Stimulated activated CD8-positive, alpha-beta memory T cell treated with anti-CD3 and anti-CD28 coated beads, Interleukin-7, amount 100 ng/mL, for 1 hour (primary cell): ENCODE measurements at places on chromosomes 16 and 17.

- DNase-seq, result no peak
Measured at GRCh38 chr17:59167571-59168001, 12.0 kb downstream of the PRR11 start.

- DNase-seq, result no peak
Measured at GRCh38 chr16:66490774-66491715, 58.9 kb downstream of the TK2 start.

DNA sequence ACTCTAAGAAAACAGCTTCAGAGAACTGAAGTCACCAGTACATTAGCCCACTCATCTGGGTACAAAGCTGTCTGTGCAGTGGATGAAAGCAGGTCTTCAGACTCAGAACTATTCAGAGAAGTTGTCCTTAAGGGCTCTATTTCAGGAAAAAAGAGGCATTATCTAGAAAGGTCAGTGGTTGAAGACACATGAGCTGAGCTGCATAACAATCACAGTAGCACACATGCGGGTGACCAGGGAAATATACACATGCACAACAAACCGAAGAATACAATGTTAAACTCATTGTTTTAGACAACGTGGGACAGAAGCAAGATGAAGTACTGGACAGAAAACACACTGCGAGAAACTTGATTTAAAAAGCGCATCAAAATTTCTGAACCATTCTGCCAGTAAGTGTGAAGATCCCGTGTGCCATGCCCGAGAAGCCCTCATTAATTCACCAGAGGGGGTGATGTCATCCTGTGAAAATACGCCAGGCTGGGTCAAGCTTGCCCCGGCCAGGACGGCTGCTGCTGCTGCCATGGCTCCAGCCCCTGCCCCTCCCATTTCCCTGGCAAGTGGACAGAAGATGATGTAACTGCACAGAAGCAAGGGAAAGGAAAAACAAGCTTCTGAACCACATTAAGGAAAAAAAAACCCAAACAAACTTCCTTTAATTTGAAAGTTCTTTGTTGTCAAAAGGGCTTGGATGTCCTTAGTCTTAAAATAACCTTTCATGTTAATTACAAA is 10.1 kb downstream of the DYNC1LI2 start:
- no peak for DNase-seq

DNA sequence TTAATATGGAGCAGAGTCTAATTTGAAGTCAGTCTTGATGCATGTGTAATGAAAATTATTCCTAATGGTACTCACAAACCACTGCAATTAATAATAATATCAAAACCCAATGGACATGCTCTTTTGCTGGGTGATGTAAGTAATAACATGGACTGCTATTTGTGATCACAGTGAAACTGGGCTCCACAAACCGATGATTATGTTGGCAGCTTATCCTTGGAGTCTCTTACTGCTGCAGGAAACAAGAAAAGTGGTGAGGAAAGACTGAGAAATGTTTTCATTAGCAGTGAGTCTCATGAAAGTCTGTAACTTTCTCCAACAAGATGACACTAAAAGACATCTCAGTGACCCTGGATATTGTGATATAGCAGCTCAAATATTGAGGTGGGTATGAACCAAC is 45.2 kb downstream of the TMEM100 start:
- DNase-seq, result no peak

DNA sequence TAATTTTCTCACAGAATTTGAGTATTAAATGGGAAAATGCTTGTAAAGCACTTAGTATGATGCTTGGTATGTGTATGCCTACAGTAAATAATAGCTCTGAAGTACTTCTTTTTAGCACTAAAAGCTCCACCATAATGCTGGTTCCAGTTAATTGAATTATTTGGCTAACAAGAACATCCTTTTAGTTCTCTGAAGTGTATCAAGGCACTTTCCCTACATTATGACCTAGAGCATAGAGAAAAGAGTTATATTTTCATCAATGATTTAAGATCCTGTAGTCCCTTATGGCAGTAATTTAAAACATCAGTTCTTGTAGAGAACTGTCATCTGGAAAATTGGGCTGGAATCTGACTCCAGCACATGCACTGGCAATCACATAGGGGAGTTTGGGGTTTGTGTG is 21.9 kb upstream of the PHAF1 start:
- no peak for DNase-seq

DNA sequence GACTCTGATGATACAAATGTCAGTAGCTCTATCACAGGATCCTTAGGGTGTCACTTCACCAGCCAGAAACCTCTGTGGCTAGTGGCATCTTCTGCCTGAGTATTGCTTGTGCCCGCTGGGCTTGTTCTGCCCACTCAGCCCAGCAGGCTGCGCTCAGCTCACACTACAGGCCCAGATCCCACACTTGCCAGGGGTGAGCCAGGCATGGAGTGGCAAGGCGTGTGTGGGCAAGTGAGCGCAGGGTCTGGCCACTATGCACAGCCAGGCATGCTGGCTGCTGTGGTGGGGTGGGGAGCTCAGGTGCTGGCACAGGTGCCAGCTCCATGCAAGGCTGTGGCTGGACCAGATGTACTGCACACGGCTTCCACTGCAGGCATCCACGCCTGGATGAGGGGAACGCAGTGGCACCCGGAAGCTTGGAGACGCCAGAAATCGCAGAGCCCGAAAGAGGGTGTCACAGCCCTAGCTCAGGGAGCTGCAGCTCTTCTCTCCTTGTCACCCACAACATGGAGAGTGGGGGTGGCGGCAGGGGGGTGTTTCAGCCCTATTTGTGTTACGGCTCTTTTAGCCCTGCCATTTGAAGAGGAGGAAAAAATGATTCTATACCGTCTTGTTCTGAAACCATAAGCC is 10.2 kb downstream of the CFAP97D1 start:
- DNase-seq, result no peak

- no peak for DNase-seq
Measured at GRCh38 chr17:38883592-38884526, 14.0 kb downstream of the LASP1 start.

DNA sequence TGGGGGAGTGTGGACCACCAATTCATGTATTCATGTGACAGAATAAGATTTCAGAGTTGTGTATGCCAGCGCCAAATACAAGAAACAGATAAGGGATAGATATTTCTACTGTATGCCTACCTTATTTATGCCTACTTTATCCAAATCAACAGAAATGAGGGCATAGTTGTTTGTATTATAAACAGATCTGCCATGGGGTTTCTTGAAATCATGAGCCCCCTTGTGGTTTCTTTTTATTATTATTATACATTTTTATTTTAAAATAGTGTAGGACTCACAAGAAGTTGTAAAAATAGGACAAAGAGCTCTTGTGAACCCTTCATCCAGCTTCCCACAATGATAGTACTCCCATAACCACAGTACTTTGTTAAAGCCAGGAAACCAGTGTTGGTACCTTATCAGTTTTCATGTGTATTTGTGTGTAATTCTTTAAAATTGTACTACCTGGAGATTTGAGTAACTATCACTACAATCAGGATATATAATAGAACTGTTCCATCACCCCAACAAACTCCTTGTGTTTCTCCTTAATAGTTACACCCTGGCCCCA is 229.4 kb downstream of the CCDC182 start:
- no peak for DNase-seq

GRCh38 chr16:50909831-50910735 is 168.2 kb downstream of the CYLD start:
- no peak for DNase-seq
